Cortex of kidney (tissue), 1 donor: ENCODE measurements at places on chromosomes 12 and 14.

- DNase-seq: no peak
These were observed 20.2 kb upstream of the DUSP16 start for GRCh38 chr12:12582895-12583303.

DNA sequence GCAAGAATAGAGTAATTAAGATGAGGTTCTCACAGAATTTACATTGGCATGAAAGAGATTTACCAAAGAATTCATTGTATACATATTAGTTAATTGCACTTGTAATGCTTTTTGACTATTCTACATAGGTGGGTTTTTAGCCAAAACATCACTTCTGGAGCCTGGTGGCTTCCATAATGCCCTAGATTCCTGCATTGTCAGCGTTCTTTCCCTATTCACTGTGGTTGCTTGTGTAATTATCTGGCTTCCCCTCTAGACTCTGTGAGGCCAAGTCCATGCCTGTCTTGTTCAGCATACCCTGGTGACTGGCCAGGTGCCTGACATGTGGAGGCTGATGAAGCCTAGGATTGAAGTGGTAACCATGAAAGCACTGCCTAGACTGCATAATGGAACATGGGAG, 41.2 kb downstream of the TDP1 start:
- no peak for DNase-seq

- DNase-seq: no peak
These were observed 4.5 kb downstream of the NOVA1 start for GRCh38 chr14:26593357-26593756.

GRCh38 chr14:89881839-89882238, 72.7 kb downstream of the EFCAB11 start:
- DNase-seq: no peak

DNA sequence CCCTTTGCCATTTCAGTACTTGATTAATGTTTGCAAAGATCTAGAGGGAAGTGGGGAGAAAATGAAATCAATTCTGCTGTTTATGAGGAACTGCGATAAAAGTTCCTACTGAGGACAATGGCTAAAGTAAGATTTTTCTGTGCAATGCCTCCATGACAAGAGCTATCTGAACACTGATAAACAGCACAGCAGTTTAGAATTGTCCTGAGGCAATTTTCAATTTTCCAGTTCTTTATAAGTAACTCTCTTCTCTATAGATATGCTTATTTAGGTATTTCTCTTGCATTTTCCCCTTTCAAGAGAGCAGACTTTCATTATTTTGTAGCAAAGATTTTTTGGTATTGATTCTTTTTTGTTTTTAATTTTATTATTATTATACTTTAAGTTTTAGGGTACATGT, 34.6 kb upstream of the TMTC2 start:
- DNase-seq: no peak

- DNase-seq: no peak
These were observed 172.2 kb downstream of the NPAS3 start for GRCh38 chr14:33110737-33111443.

DNA sequence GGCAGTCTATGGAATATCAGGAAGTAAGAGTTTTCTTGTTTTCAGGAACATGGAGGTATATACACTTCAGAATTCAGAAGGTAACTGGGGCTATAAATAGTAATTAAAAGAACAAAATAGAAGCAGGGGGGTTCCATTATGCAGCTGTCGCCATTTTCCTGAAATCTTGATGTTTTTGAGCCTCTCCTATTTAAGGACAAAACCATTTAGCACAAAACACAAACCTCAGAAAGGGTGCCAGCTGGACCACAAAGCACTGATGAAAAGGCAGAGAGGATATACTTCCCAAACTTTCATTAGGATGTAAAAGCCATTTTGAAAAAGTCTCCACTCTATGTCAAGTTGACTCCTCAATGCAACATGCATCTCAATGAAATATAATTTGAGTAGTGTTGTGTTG, 54.2 kb upstream of the OR5AU1 start:
- DNase-seq: no peak

- no peak for DNase-seq
These were observed 80.0 kb downstream of the NTF3 start for GRCh38 chr12:5511644-5512600.

DNA sequence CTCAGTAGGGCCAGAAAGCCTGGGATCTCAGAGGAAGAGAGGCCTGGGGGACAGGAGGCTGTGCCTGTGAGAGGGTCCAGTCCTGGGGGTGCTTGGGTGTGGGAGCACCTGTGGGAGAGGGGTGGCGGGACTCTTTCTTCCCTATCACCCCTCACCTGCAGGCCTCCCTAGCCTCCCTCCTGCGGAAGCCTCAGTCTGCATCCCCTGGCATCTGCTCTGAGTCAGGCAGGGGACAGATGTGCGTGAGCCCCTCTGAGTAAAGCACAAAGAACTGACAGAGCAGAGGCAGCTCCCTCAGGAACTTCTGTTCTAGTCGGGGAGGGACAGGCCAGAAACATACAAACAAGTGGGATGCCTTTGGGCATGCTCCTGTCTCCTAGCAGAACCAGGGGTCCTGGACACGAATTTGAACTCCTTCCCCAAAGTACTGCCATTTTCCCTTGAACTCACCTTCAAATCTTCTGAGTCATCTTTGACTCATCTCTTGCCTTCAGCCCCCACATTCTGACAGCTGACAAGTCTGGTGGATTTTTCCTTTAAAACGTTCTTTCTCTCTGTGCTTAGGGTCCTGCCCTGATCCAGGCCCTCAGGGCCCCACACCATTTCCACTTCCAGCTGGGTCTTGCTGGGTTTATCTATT, 8.5 kb upstream of the HSP90AA1 start:
- no peak for DNase-seq
